Stimulated activated CD8-positive, alpha-beta memory T cell treated with anti-CD3 and anti-CD28 coated beads, Interleukin-7, amount 100 ng/mL, for 48 hours (primary cell): ENCODE measurements at places on chromosomes 3 and 15.

DNA sequence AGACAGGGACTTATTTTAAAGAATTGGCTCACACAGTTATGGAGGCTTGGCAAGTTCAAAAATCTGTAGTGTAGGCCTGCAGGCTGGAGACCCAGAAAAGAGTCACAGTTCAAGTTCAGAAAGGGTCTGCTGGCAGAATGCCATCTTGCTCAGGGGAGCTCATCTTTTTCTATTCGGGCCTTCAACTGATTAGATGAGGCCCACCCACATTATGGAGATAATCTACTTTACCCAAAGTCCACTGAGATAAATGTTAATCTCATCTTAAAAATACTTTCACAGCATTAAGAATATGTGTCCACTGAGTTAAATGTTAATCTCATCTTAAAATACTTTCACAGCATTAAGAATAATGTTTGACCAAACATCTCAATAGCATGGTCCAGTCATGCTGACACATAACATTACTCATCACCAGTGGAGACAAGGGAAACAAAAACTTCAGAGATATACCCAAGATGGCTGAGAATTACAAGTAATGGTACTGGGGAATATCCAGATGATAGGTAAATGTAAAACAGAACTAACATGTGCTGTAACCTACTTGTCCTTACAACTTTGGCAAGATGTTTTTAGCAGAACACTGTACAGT is 74.3 kb upstream of the STAC start:
- DNase-seq = no peak

- peak; percentile 36 for DNase-seq
Measured at GRCh38 chr3:197960694-197961581, 921 bp downstream of the LMLN start.

DNA sequence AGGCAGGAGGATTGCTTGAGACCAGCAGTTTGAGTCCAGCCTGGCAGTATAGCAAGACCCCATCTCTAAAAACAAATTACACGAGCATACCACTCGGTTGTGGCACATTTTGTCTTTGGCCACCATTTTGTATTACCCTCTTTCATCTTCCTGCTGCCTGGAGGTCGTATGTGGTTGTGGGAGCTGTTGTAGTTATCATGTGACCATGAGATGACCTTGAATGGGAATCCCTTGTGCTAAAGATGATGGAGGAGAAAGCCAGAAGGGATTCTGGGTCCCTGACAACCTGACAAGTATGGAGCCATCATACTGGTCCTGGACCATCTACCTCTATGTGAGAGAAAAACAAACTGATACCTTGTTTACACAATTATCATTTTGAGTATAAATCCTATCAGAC is 45.2 kb upstream of the BHLHE40 start:
- DNase-seq = no peak

DNA sequence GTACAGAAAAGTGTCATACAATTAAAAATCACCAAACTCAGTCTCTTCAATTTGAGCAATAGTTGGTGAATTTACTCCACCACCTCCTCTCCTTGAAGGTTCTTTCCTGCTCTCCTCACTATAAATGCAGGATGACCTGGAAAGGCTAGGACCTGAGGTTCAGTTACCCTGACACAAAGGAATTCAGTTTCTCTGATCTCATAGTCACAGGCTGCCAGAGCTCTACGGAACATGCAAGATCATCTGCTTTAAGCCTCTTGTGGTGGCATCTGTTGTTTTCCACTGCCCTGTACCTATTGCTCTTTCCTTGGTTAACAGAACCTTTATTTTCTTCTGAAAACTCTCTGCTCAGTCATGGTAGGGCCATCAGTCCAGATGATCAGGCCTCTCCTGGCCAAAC is 4.9 kb upstream of the TP63 start:
- no peak for DNase-seq

GRCh38 chr3:193262707-193263106 is 21.7 kb downstream of the PLAAT1 start:
- no peak for DNase-seq

GRCh38 chr3:60189304-60189703 is 1061.9 kb downstream of the FHIT start:
- no peak for DNase-seq

GRCh38 chr3:112355307-112355687 is 22.3 kb downstream of the CD200 start:
- DNase-seq = no peak

DNA sequence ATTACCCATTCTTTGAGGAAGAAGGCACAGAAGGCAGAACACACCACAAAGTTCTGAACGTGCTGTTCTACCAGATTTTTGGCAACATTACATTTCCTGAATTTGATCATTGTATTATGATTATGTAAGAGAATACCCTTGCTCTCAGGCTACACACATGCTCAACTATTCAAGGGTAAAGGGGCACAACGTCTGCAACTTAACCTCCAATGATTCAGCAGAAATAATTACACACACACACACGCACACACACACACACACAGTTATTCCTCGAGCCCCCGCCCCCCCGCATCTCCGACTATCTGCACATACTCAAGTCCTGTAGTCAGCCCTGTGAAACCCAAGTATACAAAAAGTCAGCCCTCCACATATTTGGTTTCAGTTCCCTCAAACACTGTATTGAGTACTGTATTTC is 26.8 kb downstream of the RPN1 start:
- no peak for DNase-seq

- DNase-seq = no peak
Measured at GRCh38 chr3:47405820-47406761, 25.3 kb downstream of the PTPN23 start.

DNA sequence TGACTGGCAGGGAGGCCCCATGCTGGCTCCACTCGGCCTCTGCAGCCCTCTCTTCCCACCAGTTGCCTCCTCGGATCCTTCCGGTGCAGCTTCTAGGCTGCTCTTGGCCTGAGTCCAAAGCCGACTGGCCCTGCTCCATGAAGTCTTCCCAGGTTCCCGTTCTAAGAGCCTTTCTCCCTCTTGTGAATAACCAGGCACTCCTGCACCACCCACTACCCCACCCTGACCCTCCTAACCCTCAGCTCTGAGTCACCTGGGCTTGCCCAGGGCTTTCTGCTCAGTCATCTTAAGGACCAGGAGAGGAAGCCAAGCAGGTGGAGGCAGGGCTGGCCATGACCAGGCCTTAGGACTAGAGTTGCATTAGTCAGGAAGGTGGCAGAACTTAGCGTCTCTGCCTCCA is 28.1 kb upstream of the CNBP start:
- DNase-seq = no peak

DNA sequence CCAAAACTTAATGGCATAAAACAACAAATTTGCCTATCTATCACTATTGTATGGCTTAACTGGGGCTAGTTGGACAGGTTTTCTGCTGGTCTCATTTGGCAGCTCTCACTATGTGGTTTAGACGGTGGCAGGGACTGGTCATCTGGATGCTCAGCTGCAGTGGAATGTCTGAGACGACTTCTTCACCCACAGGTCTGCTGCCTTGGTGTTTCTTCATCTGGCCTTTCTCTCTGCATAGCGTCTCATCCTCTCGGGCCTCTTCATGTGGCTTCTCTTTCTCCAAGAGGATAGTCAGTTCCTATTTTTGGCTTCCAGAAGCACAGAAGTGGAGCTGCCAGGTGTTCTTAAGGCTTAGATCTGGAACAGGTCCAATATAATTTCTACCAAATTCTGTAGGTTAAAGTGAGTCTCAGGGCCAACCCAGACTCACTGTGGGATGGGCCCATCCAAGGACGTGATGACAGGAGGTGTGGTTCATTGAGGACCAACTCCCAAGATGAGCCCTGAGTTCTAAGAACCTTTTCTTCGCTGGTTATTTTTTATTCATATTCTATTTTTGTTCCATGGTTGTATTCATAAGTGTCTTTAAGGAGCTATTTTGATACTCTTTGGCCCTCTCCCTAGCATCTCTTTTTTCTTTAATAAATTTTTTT is 18.6 kb downstream of the UBE2Q2 start:
- DNase-seq = no peak

GRCh38 chr3:76673171-76673570 is 366.7 kb upstream of the ROBO2 start:
- no peak for DNase-seq

DNA sequence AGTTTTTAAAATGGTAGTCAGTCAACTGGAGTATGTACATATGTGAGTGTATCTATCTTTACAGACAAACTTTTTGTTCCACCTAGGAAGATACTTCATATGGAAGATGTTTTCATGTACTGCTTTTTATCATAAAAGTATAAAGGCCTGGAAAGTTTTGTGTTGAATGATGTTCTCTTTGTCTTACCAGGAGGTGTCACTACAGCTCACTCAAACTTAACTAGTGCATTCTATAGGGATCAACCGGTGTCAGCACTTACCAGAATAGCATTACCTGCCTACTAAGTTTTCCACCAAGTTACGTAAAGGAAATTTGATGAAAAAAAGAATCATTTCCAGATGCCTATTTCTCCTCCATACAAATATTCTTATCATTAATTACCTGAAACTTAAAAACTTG is 522.6 kb upstream of the SEMA6D start:
- DNase-seq = no peak

DNA sequence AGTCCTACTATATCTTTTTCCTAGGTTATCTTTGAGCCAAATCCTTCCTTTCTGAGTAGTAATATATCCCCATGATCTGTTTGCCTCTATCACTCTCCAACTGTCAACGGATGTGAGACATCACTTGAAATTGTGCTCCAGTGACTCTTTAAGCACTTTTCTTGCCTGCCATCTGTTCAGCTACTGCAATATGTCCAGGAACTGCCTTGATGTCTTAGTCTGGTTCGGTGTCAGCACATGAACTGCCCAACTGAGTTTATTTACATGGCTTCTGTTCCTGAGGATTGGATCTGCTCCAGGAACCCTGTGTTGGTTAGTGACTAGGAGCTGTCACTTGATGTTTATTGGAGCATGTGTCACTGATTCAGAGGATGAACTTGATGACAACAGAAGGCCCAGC is 116.5 kb downstream of the SLC9A9 start:
- no peak for DNase-seq

- DNase-seq = no peak
Measured at GRCh38 chr15:62799037-62799436, 243.5 kb upstream of the TPM1 start.

DNA sequence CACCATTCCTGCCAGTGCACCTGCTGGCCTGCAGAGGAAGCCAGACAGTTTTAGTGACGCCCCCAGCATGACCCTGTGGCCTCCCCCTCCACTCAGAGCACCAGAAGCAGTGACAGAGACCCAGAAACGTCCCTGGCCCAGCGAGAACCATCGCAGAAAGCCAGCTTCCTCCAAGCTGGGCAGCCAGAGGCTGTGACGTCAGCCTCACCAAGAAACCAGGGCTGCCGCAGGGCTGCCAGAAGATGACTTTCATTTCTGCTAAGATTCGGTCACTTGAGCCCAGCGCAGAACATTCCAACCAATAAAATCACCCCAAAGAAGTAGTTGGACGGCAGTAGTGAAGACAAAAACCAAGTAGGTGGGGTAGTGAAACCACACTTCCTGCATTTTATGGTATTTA is 29.6 kb upstream of the RPL32 start:
- no peak for DNase-seq
